ENCODE measurements at places on chromosomes 3 and 15.

- DNase-seq = no peak
Observed at GRCh38 chr3:65642883-65643282, 395.8 kb downstream of the MAGI1 start.

- no peak for DNase-seq
Observed at GRCh38 chr3:80405618-80406017, 637.8 kb upstream of the ROBO1 start.

DNA sequence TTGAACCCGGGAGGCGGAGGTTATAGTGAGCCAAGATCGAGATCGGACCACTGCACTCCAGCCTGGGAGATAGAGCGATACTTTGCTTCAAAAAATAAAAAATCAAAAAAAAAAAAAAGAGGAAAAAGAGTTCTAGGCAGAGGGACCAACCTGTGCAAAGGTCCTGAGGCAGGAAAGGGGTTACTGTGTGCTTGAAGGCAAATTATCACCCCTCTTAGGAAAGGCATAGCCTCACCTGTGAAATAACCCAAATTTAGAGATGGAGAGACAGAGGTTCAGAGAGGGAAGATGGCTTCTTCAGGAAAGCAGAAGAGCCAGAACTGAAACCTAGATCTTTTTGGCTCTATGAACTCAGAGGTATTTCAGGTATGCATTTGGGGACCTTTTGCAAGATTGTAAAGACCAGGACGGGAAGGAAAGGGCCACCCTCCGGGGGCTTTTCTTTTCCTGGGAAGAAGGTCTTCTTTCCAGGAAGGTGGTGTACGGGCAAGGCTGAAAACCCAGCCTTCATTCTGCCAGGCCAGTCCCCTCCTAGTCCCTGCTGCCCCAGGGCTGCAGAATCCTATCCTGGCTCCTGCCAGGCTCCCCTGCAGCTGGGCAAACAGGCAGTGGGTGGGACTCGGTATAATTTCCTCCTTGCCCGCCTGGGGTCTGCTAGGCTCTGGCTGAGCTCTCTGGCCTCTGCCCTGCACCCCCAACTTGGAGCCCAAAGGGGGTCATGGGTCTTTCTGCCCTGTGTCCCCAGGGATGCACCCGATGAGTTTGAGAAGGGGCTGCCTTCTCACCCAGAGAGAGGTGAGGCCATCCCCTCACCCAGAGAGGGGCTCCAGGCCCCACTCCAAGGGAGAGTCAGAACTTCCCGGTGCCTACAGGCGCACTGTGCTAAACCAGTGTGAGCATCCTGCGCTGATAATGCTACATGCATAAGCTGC, 14.4 kb upstream of the CSK start:
- no peak for DNase-seq

DNA sequence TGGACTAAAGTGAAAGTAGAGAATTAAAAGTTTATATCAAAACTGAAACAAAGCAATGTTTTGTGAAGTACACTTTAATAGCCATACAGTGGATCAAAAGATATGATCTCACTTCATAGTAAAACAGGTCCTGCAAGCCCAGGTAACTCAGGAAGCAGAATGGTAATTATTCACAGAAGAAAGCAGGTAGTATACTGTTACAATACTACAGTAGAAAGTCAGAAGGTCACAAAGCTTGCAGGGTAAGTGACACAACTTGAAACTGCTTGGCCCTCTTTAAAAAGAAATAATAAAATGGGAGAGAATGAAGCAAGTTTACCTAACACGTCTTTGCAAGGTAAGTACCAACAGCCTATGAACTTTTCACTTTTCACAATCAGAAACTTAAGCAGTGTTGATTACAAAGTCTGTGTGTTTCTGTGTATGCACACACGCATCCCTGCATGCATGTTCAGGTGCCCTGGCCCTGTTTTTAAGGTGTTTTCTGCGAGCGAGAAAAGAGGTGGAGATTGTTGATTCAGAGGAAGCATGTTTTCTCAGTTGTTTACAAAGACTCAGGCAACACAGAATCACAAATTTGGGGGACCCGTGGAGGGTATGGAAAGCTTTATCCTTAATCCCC, at the start of gene NAALADL2:
NAALADL2 (plus strand) TSS at position 221 of the 622 bp plus-strand sequence.
- no peak for DNase-seq

GRCh38 chr15:33888176-33888575, 80.1 kb upstream of the CHRM5 start:
- no peak for DNase-seq

GRCh38 chr3:122934251-122934650, 93.3 kb downstream of the SEMA5B start:
- DNase-seq = no peak

DNA sequence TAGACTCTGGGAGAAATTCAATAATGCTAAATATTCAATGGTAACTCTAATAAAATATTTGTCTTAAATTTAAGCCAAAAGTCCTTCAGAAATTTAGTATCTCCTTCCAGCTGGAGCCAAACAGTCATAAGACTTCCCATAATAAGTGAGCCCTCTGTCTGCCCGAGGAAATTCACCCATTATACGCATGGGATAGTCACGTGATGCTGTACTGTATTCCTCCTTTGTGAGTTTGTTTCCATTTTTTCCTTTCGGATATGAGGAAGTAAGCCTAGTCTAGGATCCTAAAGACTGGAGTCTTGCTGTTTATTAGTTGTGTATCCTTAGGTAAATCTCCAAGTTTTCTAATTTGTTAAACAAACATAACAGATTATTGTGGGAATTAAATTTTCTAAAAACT, 110.4 kb upstream of the PLAAT1 start:
- DNase-seq = no peak

DNA sequence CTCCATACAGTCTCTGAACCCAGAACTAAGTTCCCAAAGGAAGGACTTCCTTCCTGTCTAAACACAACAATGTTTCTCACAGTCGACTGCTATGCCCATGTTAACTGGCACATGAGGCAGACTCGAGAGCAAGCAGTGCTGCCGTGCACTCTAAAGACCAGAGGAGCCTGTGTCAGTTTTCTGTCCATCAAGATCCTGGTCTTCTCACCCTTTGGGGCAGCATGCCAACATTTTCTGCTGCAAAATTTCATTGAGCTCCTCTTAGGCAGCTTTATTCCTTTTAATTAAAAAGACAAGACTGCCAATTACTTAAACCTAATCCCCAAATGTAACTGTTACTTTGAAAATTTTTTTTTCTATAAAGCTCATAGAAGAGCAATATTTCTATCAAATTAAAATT, 205.1 kb downstream of the GAP43 start:
- DNase-seq = no peak

DNA sequence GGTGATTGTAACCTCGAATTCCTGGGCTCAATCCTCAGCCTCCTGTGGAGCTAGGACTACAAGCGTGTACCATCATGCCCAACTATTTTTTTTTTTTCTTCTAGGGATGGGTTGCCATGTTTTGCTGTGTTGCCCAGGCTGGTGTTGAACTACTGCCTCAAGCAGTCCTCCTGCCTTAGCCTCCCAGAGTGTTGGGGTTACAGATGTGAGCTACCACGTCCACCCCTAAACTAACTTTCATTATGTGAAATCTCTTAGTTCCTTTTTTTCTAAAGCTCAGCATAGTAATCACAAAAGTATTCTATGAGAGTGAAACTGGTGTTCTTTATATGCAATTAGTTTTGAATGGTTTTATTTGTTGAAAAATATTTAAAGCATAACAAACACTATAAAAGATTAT, 92.1 kb downstream of the XRN1 start:
- DNase-seq = no peak

GRCh38 chr15:96234109-96234892, 96.2 kb upstream of the NR2F2 start:
- no peak for DNase-seq

DNA sequence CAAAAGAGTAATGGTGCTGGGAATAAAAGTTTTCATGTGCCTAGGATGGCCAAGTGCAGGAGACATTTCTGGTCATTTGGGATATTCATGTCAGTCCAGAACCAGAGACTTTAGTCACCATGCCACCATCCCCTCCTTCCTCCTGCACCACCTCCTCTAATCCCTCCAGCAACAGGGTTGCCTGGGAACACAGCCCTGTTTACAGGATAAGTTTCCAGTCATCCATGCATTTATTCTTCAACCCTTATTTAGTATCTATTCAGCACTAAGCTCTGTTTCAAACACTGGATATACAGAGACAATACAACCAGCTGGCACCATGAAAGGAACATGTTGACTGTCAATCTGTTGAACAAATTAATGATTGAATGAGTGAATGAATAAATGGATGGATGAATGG, 211.7 kb downstream of the CLSTN2 start:
- DNase-seq = no peak

- no peak for DNase-seq
Observed at GRCh38 chr15:76191539-76192244, 119.6 kb downstream of the ETFA start.

DNA sequence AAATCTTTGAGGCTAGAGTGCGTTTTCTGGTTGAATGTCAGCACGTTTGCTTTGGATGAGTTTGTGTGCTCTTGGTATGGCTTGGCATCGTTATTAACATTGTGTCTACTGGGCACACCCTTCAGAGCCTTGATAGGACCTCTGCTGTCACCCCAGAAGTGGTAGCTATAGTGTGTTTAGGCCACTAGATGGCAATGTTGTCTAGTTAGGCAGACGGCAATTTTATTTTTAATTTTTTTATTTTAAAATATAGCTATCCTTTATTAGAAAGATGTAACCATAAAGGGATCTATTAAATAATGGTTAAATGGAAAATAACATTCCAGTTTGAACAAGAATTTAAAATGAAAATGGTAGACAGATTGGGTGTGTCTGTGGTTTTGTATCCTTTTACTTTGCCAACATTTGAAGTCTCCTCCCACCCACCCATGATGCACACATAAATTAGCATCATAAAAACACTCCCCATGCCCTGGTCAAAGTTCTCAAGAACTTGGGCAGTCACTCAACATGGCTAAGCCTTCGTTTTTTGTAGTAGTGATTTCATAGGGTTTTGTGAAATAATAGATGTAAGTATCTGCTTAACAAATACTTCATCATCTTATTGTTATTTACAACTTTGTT, 200.7 kb downstream of the KCNH8 start:
- DNase-seq = peak; percentile 39

GRCh38 chr15:89814112-89814742, 425 bp downstream of the ANPEP start:
- DNase-seq = no peak

GRCh38 chr15:56953790-56954189, 35.3 kb downstream of the TCF12 start:
- no peak for DNase-seq

DNA sequence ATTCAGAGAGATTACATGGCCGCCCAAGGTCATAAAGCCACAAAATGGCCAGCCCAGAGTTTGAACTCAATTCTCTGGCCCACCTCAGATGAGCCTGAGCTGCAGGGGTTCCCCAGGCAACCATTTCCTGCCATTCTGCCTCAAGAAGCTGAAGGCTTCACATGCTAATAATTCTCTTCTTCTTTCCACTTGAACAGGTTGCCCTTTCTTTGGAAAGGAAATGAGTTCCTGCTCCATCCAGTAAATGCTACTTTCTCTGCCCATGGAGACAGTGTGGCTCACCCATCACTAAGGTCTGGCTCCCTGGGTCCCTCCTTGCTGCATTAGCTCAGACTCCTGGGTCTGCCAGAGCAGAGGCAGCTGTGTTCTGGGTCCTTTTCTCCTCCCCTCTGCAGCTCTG, 48.2 kb downstream of the TRIM42 start:
- DNase-seq = no peak

GRCh38 chr3:108175352-108175751, 46.9 kb downstream of the IFT57 start:
- DNase-seq = no peak

- DNase-seq = no peak
Observed at GRCh38 chr3:173750095-173750494, 352.6 kb downstream of the NLGN1 start.

- DNase-seq = peak; percentile 46
Observed at GRCh38 chr3:81980596-81981494, 219.4 kb upstream of the GBE1 start.

DNA sequence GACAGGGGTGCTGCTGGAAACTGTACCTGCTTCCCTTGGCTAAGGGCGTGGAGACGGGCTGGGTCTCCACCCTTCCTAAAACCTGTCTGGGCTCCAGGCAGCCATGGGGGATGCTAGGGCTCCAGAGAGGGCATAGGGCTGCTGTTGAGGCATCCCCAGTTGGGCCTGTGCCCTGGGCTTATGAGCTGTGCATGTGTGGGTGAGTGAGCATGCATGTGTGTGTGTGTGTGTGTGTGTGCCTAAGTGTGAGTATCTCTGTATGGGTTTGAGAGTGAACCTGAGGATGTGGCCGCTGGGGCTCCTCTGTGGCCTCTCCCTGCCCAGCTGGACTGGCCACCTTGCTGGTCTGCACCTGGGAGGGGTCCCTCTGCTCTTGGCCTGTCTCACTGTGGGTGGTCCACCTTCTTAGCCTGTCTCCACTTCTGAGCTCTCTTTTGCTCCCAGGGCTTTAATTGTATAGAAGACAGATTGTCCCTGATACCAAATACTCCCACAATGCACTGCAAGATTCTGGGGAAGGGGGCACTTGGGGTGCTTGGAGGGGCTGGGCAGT, 11.9 kb upstream of the TMEM115 start:
- no peak for DNase-seq

- DNase-seq = no peak
Observed at GRCh38 chr3:118380576-118380975, 654.1 kb downstream of the IGSF11 start.

GRCh38 chr15:69098771-69099170, 61.7 kb upstream of the GLCE start:
- DNase-seq = no peak

GRCh38 chr15:86041399-86041798, 38.3 kb upstream of the AGBL1 start:
- no peak for DNase-seq

DNA sequence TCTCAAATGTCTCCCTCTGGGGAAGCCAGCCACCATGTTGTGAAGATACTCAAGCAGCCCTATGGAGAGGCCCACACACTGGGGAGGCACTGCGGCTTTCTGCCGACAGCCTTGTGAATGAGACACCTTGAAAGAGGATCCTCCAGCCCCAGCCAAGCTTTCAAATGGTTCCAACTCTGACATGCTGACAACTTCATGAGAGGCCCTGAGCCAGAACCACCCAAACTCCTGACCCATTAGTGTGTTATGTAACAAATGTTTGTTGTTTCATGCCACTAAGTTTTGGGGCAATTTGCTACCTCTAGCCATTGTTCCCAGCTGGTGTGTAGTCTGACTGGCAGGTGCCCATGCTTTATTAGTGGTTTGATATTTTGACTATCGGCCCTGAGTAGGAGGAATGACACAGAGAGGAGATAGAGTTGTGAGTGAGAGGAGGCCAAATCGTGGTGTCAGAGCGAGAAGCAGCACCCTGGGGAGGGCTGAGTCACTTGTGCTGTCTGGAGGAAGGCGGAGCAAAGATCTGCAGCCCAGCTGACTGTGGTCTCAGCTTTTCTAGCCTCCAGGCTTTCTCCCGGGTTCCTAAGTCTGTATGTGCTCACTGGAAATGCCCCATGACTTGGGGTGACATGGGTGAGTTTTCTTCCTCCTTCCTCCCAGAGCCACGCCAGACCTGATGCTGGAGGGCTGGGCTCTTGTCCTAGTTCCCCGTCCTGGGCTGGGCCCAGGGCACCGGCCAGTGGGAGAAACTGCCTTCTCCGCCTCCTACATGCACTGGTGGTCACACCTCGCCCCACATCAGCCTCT, 56.7 kb upstream of the BLM start:
- DNase-seq = peak; percentile 65

- DNase-seq = no peak
Observed at GRCh38 chr3:66588340-66588847, 87.6 kb upstream of the LRIG1 start.

Data from SW480 (cell line).